NCI-H2171 (cell line): ENCODE measurements at places on chromosomes 16 and 17.

DNA sequence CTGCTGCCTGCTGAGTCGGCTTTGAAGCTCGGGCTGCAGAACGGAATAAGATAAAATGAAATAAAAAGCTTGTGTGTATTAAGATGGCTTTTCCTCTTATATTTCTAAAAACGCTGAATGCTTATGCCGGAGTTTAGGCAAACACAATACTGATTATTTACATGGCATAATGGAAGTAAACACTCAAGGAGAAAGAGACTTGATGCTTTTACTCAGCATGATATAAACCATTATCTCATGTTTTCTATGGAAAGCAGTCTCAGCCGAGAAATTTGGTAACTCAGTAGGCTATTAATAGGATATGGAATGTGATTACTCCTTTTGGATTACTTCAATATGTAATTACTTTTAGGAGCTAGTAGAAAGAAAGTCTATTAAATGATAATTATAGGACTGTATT is 153.3 kb downstream of the CDH11 start:
- no peak for DNase-seq

GRCh38 chr16:89847051-89847939 is 19.0 kb downstream of the SPIRE2 start:
- no peak for DNase-seq

DNA sequence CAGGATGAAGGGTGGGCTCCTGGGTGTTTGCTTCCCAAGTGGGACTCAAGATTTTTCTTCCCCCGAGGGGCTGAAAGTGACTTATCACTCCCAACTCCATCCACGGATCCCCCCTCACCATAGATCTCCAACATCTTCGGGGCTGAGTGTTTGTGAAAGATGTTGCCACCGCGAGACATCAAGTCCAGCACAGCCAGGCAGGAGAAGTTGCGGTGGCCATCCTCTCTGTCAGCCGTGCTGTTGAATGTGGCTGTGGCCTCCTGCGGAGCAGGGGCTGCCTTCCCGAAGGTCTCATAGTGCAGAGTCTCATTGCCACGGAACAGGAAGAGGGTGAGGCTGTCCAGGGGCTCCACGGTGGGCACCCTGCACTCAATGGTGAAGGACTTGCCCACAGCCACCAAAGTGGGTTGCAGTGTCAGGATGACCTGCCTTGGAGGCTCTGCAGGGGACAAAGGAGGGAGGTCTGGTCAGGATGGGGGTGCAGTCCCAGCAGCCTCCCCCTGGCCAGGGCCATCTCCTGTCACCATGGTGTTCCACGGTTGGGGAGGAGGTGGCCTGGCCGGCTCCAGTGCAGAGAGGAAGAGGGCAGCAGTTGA is 5.5 kb downstream of the PRR29 start:
- no peak for DNase-seq

DNA sequence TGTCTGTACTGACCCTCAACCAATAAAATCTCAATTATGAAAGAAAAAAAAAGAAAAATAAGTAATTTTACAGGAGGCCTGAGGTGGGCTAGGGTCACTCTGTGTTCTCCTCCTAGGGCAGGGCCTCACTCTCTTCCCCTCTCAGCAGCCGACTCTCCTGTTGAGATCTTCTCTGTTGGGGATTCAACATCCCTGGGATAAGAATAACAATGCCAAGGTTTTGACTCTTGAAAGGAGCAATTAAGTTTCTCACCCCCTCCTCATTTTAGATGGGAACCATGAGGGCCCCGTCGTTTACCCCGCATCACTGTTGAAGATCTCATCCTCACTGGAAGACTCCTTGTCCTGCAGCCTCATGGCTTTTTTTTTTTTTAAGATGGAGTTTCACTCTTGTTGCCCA is 21.5 kb upstream of the BRCA1 start:
- no peak for DNase-seq

DNA sequence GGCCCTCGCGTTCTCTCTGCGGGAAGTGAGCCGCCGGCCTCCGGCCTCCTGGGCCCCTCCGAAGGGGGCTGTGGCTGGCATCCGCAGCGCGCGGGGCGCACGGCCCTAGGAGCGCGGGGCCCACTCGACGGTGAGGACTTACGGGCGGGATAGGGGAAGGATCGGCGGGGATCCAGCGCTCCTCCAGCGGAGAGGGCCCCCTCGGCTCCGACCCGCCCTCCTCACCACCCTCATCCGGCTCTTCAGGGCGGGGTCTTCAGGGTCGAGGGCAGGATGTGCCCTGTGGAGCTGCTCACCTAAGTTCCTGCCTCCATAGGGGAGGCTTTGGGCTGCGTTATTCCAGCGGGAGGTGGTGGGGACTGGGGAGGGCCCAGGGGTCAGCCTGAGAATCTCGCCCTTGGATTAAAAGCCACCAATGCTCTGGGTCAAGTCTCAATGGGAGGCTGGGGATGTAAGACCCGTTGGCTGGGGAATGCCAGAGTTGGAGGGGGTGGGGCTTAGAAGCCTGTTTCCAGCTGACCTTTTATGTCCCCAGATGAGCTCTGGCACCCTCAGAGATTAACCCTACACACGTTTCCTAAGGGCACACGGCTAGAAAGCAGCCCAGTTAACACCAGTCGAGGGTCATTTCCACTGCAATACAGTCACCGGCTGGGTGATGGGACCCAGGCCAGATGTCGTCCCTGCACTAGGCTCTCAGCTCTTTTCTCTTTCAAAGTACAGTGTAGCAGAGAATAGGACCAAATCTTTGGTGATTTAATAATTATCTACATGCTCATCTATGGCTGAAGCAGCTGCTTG is 13.4 kb downstream of the TBX2 start:
- no peak for DNase-seq

DNA sequence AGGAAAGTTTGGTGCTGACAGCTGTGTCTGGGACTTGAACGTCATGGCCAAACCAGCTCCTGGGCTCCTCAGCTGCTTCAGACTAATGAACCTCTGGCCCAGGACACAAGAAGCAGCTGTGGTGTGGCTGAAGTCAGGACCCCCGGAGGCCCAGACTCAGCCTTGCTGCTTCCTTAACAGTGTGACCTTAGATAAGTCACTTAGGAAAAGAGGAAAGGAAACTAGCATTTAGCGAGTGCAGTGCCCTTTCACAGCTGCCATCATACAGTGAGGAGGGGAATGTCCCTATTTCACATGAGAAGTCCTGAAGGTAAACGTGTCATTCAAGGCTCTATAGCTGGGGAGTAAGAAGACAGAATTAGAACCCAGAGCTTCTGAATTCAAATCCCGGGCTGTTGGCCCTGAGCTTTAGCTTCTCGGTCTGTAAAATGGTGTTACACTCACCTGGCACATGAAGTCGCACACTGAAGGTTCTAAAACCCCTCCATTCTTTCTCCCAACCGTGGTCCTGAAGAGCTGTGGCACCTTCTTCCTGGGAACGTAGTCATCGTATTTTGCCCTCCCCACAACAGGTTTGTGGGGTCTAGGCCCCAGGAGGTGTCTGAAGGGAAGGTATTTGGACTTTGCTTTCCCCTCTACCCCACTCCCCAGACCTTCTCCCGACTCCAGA is 910 bp upstream of the RAMP2 start:
- no peak for DNase-seq
